ENCODE measurements at places on chromosomes 3 and 15.

DNA sequence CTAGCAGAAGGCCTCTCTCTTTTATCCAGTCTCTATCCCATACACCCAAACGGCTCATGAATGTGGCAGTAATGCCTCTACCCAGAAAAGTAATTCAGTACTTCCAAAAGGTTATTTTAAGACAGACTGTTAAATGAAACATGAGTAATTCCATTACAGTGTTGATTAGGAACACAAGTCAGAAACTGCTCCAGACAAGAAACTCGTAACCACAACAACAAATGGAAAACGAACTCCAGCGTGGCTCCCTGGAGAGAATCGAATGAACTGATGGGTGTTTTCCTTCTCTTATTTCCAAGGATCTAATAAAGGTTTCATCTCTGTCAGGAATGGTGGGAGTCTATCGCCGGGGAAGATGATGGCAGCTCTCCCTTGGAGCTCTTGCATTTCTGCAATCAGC lies 228.4 kb downstream of the MAGI1 start:
- no peak for DNase-seq

DNA sequence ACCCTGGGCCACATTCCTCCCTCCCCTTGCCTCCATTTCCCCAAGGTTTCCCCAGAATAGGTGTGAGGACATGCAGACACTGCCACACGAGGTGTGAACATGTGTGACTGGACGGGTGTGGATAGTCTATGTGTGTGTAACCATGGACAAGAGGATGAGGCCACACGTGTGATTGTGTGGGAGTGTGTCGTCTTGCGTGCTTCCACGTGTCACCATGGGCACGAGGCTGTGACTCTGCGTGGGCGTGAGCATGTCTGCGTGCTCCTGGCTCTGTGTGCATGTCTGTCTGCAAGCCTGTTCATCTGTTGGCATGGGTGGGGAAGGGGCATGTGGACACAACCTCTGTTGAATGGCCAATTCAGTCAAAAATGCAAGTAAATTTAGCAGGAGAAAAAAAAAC lies 6.2 kb upstream of the MYL3 start:
- no peak for DNase-seq

DNA sequence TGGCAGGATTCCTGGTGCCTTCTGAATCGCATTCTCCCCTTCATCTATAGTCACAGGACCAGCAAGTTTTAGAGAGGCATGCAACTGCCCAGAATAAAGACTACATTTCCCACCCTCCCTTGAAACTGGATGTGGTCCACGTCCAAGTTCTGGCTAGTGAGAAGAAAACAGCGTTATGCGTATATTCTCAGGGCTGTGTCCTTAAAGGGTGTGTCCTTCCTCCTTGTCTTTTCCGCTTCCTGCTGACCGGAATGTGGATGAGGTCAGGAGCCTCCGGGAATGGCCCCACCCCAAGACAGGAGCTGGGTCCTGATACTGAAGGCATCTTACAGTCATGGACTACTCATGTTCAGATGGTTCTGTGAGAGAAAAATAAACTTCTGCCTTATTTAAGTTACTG lies 20.2 kb downstream of the CHST2 start:
- DNase-seq: no peak

DNA sequence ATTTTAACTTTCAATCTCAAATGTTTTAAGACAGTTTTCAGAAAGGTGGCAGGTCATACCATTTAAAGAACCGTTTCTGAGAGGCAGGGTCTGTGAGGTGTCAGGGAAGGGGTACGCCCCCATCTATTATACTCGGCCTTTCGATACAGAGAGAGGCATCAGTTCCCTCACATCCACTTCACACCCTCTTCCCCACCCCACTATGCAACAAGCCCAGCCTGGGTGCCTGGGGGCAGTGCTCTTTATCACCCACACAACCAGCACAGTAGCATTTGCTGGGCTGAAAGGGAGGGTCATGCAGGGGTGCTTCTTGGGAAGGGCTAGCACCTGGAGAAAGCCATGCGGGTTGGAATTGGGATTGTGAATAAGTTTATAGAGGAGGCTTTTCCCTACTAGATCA lies 56.0 kb upstream of the KCNMB2 start:
- DNase-seq: no peak

- no peak for DNase-seq
Observed at GRCh38 chr15:43775411-43775965, 1.3 kb downstream of the ELL3 start.

DNA sequence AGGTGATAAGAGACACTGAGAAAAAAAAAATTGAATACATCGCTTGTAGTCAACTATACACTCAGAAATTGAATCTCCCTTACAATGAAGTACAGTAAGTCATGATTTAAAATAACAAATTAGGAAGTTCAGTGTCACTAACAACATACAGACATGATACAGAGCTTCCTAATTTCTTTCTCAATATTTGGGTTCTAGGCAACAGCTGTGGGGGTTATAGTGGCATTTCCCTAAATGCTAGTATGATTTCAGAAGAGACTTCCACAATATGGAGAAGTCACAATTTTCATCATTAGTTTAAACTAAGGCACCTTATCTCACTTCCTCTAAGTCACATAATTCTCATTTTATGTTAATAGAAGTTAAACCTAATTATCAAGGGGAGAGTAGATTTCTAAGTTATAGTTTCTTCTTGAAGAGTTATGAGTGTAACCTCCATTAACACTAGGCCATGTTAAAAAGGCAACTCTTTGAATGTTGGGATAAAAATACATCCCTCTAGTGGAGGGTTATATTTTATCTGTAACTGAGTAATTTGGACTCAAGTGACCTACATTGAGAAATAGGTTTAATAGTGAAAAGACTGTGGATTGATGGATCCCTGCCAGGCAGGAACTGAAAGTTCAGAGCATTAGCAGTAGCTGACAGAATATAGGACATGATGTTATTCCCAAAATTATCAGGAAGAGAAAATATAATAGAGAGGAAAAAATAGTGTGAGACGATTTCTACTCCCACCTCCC lies 286.0 kb upstream of the SUCLG2 start:
- DNase-seq: no peak

DNA sequence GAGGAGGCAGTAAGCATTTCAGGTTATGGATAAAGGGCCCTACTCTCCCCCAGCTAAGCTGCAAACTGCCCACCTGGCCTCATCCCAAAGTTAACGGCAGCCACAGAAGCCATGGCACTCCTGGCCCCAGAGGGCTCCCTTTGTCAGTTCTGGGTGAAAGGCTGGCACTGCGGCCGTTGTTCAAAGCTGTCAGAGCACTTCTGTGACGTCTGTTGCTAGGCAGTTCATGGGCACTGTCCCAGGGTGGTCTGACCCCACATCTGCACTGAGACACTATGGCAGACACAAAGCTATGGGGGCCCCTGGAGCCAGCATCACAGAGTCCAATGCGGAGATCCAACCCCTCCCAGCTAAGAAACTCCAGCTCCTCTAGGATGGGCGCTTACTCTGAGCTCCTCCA lies 30.0 kb downstream of the TLE3 start:
- no peak for DNase-seq

DNA sequence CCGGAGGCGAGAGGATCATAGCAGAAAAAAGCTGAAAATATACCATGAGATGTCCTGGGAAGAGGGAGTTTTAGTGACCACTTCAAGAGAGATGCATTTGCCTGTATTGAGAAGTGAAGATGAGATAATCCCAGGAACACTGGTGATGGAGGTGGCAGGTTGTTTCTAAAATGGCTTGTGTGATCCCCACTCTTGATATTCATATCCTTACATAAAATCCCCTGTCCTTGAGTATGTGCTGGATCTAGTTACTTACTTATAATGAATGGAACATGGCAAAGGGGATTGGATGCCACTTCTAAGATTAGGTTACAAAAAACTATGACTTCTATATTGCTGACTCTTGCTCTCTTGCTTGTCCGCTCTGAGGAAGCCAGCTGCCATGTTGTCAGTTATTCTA lies 22.1 kb downstream of the HDGFL3 start:
- DNase-seq: no peak

DNA sequence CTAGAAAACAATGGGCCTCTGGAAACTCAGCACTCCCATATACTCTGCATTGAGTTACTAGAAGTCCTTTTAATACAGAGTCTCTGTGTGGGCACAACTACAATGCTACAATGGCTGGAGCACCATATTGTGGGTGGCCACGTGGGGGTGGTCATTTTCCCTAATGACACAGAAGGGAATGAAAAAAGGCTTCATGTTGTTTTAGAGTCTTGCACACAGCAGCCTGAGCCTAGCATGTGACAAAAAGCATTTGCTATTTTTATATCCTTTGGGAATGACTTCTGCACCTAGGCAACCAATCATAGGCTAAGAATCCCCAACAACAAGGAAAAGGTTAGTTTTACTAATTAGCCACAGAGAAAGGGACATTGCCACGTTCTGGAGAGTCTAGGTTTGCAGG lies 120.6 kb downstream of the PPM1L start:
- no peak for DNase-seq

DNA sequence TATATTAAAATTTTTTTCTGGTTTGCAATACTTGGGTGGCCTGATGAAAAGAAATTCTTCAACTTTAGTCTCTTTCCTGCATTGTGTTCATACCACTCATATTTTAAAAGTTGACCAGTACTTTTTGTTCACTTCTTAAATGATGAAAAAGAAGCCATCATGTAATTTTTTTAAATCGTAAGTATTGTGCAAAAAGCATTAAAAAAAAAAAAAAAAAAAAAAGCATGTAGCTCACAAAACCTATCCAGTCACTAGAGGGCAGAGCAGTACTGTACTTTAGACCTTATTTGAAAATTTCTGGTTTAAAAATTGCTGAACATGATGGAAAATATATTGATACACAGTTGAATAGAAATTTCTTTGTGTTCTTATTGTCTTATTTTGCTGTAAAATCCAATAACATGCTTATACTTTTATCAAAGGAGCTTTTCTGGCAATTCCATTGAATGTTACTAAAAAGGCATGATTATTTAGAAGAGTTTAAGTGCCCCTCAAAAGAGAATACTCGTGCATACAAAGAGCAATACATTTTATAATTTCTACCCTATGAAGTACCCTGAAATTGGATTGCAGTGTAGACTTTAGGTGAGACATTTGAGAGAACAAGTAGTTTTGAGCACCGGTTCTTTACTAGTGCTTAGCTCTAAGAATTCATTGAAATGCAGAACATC lies 137.7 kb downstream of the BBX start:
- DNase-seq: no peak

- no peak for DNase-seq
Observed at GRCh38 chr15:92932946-92933649, 33.0 kb downstream of the CHD2 start.

- no peak for DNase-seq
Observed at GRCh38 chr3:134446800-134447199, 39.0 kb downstream of the ANAPC13 start.

DNA sequence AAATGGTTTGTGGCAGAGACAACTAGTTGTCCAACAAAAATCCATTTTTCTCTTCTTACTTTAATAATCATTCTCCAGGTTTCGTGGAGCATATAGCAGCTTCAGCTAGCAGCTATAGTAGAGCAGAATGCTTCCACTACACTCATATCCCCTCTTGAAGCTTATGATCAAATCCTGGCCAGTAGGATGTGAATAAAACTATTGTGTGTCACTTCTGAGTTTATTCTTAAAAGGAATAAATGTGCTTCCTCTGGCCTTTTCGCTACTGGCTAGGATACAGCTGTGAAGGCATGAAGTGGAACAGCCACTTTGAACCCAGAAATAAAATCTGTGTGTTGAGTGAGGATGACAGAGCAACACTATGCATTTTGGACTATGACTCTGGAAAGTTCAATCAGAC lies 7.8 kb upstream of the CPOX start:
- DNase-seq: no peak

- DNase-seq: no peak
Observed at GRCh38 chr3:188111002-188111584, 42.9 kb upstream of the LPP start.

DNA sequence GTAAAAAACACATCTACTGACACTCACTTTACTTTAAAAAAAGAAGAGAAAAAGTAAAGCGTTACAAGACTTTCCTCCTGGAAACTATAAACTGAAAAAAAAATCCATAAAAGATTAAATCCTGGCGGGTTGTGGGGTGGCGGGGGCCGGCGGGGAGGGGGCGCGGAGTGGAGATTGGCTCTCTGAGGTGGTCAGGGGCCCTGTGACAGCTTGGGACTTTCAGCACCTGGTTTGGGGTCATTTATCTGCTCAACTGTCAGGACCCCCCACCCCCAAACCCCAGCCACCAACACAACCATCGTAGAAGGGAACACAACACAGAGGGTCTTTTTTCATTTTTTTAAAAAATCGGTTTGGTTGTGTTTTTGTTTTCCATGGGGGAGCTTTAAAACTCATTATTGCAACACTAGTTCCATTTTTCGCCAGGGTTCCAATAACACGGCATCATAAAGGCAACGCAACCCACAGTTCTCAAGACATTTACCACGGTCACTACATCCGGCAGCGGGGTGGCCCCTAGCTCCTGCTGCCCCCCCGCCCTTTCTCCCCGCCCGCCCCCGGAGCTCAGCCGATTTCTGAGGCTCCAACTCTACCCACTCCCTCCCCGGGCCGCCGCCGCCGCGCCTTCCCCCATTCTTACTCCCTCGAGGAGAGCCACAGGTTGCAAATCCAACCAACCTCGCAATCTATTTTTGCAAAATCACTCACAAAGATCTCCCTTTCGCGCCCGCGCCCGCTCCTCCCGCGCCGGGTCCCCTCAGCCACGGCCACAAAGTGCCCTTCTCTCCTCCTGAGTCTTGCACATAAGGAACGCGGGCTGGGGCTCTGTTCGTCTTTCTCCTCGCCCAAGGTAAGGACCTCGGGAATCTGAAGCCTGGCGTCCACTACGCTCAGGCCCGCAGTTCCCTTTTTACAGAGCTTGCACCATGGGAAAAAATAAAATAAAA lies 1.8 kb downstream of the BCL6 start:
- DNase-seq: peak; percentile 64

DNA sequence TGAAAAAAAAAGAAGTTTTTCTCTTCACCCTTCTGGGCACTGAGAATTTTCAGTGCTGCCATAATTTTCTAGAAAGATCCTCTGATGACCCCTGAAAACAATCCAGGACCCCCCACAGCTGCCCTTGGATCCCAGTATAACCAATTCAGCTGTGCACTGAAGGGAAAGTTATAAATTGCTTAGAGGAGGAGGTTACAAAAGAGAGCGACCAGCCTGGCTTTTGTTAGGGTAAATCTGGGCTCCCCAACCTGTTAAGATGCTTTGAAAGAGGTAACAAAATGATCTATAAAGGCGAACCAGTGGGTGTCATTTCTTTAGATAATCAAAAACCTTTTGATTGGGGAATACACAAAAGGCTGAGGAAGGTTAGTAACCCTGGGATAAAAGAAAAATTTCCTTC lies 407.9 kb upstream of the ATP11B start:
- DNase-seq: no peak

Data from T-helper 2 cell (primary cell).